ENCODE measurements at places on chromosomes 6 and 20.

- no peak for DNase-seq
These were observed 292.1 kb downstream of the QKI start for GRCh38 chr6:163706500-163707087.

- no peak for DNase-seq
These were observed 17.6 kb downstream of the SLC18B1 start for GRCh38 chr6:132780770-132781371.

- DNase-seq: peak; percentile 74
These were observed 110.7 kb upstream of the PHACTR1 start for GRCh38 chr6:12605888-12606345.

DNA sequence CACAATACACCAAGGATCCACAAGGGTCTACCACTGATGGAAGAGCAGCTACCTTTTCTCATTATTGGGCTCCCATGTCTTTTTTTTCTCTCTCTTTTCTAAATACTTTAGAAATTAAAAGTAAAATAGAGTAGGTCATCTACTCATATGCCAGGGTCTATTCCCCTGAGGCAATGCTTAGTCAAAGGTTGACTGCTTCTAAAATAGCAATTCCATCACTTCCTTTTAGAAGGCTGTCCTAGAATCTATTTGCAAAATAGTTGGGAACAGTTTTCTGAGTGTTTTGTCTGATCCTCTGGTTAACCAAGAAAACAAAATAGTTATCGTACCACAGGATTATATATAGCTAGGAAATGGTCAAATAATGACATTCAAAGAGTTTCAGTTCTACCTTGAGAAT lies 174.1 kb downstream of the COL21A1 start:
- no peak for DNase-seq

DNA sequence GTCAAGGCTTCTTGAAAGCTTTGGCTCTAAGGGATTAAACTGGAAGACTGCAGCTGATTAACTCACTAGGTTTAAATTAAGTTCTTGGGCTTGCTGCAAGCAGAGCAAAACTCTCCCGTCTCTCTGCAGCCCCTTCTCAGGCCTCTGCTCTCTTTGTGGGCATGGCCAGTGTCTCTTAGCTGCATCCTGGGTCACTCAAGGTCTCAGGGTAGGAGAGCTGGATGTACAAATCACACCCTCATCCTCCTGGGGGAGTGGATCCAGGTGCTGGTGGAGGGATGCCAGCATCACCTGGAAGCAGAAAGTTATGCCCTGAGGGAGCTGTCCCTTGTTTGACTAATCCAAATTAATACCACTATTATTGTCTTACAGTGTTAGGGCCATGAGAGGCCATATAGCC lies 35.8 kb downstream of the GCM1 start:
- no peak for DNase-seq

DNA sequence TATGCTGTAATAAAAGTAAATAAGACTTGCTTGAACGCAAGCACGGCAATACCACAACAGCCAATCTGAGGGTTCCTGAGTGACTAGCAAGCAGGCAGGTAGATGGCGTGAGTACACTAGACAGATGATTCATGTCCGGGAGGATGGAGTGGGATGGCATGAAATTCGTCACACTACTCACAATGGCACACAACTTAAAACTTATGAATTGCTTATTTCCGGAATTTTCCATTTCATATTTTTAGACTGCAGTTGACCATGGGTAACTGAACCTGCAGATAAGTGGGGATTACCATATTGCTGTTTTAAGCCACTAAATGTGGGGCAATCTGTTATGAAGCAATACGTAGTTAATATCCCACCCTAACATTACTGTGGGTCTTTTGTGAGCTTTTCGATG lies 93.6 kb upstream of the NFATC2 start:
- no peak for DNase-seq

DNA sequence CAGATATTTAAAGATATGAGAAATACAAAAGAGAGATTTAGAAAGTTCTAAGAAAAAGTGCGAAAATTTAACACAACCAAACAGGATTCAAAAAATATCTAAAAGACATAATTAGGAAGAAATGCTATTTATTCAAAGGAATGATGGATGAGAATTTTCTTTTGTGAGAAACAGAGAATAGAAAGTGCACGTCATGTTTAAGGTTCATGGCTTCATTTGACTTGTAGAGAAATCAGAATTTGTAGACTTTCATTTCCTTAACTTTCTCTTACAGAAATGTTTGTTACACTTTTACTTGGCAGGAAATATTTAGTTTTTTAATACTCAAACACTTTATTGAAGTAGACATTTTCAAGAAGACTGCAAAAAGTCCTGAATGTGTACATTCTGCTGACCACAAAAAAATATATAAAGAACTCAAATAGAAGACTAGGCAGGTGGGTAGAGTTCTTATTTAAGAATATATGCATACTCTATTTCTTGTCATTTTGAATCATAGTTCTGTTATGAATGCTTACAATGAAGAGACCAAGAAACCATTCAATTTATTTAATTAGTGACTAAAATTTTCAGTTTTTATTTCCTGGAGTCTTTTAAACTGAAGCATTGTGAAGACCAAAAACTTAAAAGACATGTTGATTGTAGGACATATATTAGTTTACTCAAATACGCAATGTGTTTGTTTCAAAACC lies 710.5 kb upstream of the HS3ST5 start:
- DNase-seq: no peak

GRCh38 chr6:120328521-120328920 lies 979.0 kb upstream of the MAN1A1 start:
- no peak for DNase-seq

DNA sequence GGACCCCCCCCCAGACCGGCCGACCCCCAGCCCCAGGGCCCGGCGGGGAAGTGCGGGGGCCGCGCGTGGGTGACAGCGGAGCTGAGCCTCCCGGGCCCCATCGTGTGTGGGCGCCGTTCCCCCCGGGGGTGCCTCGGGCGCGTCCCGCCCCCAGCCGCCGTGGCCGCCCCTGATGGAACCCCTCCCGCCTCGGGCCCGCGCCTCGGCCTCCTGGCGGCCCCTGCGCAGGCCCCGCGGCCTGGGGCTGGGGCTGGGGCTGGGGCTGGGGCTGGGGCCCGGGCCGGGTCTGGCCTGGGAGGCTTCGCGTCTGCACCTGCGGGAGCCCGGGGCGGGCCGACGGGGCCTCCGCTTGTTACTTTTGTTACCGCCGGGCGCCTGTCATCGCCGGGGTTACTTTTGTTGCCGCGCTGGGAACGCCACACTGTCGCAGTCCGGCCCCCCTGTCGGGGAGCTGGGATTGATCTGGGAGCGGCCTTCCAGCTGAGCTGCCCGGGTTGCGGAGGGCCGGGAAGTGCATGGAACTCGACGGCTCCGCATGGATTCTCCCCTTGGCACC lies 598 bp downstream of the OGFR start:
- DNase-seq: no peak

DNA sequence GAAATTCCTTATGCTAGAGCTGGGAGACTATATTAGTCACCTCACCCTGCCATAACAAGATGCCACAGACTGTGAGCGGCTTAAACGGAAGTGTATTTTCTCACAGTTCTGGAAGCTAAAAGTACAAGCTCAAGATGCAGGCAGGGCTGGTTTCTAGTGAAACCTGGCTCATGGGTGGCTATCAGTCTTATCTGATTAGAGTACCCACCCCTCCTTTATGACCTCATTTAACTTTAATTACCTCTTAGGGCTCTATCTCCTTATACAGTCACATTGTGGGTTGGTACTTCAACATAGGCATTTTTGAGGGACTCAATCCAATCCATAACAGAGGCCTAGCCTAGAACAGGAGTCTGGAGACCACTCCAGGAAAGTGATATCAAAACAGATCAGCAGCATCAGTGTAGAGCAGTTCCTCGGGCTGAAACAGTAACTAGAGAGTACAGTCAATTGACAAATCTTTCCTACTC lies 2.3 kb upstream of the SNRNP48 start:
- no peak for DNase-seq

DNA sequence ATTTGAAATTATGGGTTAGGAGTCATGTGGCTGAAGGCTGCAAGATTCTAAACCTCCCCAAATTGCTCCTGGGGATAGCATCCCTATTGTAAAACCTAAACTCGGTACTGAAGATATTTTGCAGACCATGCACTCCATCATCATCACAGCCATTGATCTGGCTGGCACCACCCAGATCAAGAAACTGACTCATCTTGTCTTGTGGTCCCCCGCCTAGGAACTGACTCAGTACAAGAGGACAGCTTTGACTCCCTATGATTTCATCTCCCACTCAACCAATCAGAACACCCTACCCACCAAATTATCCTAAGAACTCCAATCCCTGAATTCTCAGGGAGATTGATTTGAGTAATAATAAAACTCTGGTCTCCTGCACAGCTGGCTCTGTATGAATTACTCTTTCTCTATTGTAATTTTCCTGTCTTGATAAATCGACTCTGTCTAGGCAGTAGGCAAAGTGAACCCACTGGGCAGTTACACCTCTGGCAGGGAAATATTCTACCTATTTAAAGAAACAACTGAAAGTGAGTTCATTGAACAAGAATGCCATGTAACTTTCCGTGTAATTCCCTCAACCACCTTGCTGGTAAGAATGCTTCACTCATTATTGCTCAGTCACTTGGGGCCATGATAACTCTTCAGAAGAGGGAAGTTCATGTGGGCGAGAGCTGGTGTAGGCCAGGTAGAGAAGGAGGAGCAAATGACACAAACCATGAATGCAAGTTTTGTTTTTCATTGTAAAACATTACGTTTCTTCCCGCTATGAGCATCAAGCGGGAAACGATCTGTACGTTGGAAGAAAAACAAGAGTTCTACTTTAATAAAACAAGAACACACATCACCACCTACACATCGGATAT lies 602.9 kb upstream of the ARID1B start:
- no peak for DNase-seq

- DNase-seq: peak; percentile 43
These were observed at the start of gene COL11A2 for GRCh38 chr6:33192105-33192646. COL11A2 (minus strand) TSS chr6:33192467; CDS start chr6:33192240, 227 bp downstream.

GRCh38 chr20:51423290-51423667 lies 119.2 kb downstream of the NFATC2 start:
- no peak for DNase-seq

- no peak for DNase-seq
These were observed 37.2 kb upstream of the PTPN1 start for GRCh38 chr20:50472693-50473664.
